ENCODE measurements at places on chromosomes 5 and 9.

DNA sequence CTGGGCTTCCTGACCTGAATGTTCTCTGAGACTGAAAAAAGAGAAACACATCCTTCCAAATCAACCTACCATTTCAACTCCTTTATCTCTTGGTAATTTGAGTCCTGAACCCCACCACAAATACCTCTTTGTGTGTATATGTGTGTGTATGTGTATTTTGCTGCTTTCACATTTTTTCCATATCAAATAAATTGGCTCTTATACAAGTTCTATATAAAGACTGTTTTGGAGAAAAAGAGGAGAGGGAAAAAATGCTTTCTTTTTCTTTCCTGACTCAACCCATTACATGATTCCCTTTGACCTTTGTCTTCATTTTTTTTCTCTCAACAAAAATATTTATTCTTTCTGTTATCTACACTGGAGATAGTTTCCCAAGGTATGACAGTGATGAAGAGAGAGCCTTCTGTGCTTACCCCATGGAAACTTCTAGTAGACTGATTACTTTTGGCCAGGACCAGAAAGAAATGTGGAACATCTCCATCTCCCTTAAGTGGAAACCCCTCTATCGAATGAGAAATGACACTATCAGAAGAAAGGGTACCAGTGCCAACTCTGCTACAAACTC, 85.3 kb downstream of the PAPPA start:
- DNase-seq: no peak

DNA sequence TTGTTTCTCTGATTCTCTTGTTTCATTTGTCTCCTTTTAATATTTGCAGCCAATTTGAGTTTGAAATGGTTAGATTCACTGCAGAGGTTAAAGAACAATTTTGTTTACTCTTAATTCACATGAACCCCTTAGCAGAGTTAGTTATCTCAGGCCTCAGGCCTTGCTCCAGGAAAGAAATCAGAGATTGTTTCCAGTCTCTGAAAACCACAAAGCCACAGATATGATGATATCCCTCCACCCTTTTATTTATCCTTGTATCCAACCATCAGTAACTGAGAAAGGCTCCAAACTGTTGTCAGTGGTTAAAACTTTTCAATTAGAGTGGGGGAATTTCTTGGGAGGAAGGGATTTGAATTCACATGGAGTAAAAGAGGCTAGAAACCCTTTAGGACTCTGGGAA, 406.0 kb upstream of the DMAC1 start:
- no peak for DNase-seq

DNA sequence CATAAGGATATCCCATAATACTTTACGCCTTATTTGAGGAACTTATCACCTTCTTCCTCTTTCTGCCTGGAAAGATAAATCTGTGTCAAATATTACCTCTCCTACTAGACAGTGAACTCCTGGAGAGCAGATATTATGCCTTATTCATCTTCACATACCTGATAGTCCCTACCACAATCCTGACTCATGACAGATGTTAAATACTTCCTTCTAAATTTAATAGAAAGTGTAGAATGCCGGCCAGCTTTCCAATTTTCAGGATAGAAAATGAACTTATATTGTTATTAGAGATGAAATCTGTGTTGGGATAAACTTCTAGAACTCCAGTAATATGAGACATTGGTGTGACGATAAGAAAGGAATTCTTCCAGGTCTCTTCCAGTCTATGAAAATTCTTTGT, 89.0 kb downstream of the GCNT4 start:
- DNase-seq: no peak

- no peak for DNase-seq
These were observed 88.5 kb upstream of the DAB2 start for GRCh38 chr5:39513236-39513635.

DNA sequence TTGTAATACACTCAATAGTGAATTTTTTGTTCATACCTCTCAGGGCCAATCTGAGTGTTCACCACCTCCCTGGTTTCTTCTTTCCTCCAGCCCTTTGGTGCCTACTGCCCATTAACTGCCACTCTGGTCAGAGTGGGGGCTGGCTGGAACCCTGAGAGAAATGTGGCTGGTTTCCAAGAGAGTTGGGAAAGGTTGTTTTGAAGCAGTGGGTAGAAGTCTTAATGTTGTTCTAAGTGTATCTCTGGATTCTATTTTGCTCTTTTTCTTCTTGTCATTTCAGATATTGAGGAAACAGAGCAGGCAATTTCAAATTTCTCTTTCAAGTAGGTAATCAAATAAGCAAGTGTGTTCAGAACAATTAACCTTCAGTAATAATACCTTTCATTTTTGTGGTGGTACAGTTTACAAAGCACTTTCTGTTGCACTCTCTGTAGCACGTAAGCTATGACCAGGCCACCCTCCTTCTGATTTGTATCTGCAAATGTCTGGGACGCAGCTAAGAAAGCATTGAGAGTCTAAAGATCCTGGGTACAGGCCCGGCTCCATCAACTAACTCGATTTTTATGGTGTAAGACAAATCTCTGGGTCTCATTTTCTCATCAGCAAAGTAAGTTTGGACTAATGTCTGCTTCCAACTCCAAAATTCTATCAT, 8.4 kb downstream of the SLC1A3 start:
- no peak for DNase-seq

- DNase-seq: no peak
These were observed 4.1 kb upstream of the DNAJB5 start for GRCh38 chr9:34985311-34985899.

GRCh38 chr5:54563083-54563761, 45.7 kb downstream of the SNX18 start:
- DNase-seq: no peak

GRCh38 chr5:149860801-149861322, 83.7 kb downstream of the PDE6A start:
- DNase-seq: no peak

- DNase-seq: no peak
These were observed 8.3 kb downstream of the FOXD1 start for GRCh38 chr5:73440262-73440661.

DNA sequence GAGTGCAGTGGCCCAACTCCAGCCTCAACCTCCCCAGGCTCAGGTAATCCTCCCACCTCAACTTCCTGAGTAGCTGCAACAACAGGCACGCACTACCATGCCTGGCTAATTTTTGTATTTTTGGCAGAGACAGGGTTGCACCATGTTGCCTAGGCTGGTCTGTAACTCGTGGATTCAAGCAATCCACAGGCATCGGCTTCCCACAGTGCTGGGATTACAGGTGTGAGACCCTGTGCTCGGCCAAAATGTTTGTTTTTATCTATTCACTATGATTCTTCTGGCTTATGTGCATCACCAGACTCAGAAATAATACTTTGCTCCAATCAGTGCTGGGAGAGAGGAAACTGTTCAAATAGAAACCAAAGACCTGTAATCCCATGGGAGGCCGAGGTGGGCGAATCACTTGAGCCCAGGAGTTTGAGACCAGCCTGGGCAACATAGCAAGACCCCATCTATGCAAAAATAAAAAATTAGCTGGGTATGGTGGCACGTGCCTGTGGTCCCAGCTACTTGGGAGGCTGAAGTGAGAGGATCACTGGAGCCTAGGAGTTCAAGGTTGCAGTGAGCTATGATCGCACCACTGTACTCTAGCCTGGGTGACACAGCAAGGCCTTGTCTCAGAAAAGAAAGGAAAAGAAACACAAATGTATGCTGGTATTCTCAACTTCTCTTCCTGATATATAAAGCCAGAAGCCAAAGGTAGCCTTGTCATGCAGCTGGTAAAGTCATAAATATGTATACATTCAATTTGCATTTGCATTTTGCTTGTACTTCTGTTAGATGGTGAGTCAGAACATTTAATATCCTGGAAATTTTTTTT, 4.5 kb downstream of the PIP5K1B start:
- no peak for DNase-seq

Measured in skin of body (tissue), 3 donors.